ENCODE measurements at places on chromosomes 6 and 20. TPM values are rescaled to one million over a fixed set of nuclear protein-coding genes. Genes with fewer than 3 reads are reported as not detected.

Gene SLA2
- 0.17 TPM for polyA plus RNA-seq

Gene CRIP3
- polyA plus RNA-seq = 34.0 TPM

Gene LIN28B
- 14.2 TPM for polyA plus RNA-seq

Gene CCHCR1
- 32.8 TPM for polyA plus RNA-seq

Gene UNC93A
- 0.39 TPM for polyA plus RNA-seq

Gene HTR1E
- 0.09 TPM for polyA plus RNA-seq

Gene UBE2V1
- polyA plus RNA-seq = 131 TPM

Gene GABRR1
- 0.63 TPM for polyA plus RNA-seq

Gene TSPO2
- not detected for polyA plus RNA-seq

Gene PEX7
- 10.5 TPM for polyA plus RNA-seq

Gene TRIM31
- polyA plus RNA-seq = 0.08 TPM

Gene SAMD10
- polyA plus RNA-seq = 5.2 TPM

Gene RIPPLY2
- 1.5 TPM for polyA plus RNA-seq

Measured in H1 (cell line).